ENCODE measurements at places on chromosomes 5 and 9.

DNA sequence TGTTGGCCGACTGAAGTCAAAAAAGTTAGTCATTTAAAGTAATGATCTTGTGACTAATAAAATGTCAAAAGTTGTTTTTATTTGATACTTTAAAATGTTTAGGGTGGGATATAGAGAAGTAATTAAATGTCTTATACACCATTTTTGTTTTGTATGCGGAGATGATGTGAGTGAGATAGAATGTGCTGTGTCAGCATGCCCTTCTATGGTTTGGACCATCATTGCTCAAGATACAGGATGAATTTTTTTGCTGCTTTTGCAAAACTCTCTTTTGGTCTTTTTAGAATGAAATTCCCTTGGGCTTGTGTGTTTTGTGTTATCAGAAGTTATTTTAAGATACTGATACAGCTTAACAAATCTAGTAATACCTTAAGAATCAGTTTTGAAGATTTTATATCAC, 12.5 kb downstream of the SRFBP1 start:
- DNase-seq: no peak

DNA sequence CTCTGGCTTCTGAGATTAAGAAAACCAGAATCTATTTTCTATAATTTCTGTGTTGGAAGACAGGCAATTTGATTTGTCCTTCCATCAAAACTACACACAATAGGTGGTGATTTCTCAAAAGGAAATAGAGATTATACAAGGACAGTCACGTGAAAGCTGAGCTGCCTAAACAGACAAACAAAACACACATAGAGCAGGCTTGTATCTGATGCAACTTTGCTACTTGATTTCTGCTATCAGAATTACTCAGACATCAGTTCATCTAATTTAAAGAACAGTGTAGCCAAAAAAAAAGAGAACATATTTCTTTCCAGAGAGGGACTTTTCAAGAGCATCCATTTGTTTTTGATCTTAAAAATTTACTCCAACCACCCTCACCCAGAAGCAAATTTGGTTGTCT, 2128.3 kb upstream of the C9orf72 start:
- peak; percentile 16 for DNase-seq

GRCh38 chr5:66010476-66010875, 84.1 kb downstream of the ERBIN start:
- DNase-seq: no peak

- no peak for DNase-seq
Observed at GRCh38 chr9:3768712-3769457, 243.1 kb upstream of the RFX3 start.

DNA sequence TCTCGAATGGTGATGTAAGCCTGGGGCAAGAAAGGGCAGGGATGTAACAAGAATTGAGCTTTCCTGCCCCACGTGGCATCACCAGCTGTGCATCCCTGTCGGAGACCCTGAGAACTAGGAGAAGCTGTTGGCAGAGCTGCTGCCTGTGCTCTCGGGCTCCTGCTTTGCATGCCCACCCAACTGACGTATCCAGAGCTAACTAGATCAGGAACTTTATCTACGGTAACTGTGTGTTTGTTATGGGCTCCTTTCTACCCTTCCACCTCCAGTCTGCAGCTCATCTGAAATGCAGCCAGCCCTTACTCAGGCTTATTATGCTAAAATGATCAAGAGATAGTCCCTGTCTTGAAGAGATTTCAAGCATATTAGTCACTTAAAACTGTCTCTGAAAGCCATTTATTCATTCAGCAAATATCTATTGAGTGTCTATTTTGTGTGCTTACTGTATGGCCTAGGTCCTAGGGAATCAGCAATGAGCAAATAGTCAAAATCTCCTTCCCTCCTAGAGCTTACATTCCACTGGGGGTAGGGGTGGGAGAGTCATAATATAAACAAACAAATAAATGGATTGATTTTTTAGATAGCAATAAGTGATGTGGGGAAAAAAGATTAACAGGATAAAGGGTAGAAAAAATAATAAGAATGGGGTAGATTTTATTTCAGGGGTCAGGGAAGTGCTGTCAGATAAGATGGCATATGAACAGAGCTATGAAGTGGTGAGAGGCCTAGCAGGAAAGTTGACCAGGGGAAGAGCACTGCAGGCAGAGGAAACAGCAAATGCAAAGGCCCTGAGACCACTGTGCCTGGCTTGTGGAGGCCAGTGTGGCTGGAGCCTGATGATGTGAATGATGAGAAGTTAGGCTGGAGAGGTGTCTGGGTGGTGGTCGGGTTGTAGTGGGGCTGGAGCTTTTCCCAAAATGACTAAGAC, 118.2 kb downstream of the GALNT10 start:
- DNase-seq: no peak

DNA sequence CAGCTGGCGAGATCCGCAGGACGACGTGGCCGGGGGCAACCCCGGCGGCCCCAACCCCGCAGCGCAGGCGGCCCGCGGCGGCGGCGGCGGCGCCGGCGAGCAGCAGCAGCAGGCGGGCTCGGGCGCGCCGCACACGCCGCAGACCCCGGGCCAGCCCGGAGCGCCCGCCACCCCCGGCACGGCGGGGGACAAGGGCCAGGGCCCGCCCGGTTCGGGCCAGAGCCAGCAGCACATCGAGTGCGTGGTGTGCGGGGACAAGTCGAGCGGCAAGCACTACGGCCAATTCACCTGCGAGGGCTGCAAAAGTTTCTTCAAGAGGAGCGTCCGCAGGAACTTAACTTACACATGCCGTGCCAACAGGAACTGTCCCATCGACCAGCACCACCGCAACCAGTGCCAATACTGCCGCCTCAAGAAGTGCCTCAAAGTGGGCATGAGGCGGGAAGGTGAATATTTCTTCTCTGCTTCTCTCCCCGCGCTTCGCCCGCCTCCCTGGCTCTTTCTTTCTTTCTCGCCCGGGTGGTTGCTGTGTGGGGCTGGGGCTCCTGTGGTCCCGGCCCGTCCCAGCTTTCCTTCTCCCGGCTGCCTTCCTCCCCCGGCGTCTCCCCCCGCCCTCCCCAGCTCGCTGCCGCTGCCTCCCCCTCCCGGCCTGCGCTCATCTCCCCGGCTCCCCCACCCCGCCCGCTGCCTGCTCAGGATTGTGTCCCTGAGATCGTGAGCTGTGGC, 2.2 kb downstream of the NR2F1 start:
- no peak for DNase-seq

DNA sequence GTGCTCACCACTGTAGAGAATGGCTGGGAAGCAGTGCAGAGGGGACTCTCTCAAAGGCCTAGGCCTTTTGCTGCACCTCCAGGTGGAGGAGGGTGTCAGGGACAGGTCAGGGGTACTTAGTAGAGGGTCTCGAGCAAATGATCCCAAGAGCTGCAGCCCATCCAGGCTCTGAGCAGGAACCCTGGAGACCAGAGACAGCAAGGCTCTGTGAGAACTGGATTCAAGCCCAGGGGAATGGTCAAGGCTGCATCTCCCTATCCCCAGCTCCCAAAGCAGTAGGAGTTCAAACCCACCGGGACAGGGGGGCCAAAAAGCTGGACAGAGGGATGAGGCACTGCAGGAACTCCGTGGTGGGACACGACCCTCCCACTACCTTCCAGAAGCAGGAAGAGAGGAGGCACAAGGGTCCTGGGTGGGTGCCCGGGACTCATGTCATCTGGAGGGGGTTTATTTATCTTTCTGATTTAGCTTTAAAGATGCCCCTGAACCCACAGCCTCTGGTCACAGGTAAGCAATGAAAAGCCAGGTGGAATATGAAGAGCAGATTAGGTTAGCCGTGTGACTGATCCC, 124.8 kb downstream of the MVB12B start:
- no peak for DNase-seq

DNA sequence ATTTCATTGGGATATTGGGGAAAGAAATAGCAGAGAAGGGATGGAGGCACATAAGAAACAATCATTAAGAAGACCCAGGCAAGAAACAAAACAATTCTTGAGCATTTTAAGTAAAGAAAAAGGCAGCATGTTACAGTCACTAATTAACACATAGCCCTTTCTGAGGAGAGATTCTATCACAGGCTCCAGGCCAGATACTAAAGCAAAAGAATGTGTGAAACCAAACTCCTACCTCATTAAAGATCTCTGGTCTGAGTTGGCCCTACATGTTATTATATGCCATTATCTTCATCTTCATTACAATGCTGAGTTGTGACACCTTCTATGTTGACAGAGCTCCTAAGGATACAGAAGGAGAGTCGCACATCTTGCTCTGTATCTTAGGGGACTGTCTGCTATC, 37.5 kb downstream of the DAP start:
- no peak for DNase-seq

DNA sequence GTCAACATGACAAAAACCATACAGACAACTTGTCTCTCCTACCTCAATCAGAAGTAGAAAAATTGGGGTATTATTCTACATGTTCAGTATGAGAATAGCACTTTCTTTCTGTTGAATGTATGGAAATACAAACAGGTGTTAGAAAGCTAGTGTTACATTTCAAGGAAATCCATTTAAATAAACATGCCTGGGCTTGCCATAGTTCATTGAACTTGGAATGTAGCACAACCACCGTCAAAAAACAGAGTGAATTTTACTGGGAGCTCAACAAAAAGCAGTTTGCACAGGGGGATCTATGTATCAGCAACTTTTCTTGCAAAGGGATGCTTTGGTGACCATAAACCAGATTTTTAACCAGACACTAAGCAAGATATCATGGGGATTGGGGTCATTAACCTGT, 307.9 kb upstream of the SMARCA2 start:
- DNase-seq: peak; percentile 7

GRCh38 chr5:164376843-164377242, 871.4 kb downstream of the MAT2B start:
- no peak for DNase-seq

GRCh38 chr5:122182491-122182921, 53.2 kb downstream of the ZNF474 start:
- DNase-seq: peak; percentile 81

- DNase-seq: no peak
Observed at GRCh38 chr9:8391132-8391531, 591.6 kb upstream of the DMAC1 start.

GRCh38 chr9:95667789-95668188, 151.0 kb upstream of the PTCH1 start:
- peak; percentile 83 for DNase-seq

DNA sequence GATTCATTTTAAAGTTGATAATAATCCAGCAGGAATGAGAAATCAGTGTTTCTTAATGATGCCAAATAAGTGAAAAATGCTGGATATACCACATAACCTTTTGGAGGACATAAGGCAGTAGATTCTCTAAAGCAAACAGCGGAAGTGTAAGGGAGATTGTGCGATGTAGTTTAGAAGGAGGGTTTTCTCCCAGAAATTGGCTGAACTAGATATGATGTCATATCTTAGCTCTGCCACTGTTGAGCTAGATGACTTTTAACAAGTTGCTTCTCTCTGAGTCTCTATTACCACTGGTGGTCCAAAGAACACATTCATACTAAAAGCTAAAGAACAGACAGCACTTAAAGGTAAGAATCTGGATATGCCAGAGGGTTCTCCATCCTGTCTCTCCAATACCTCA, 107.0 kb downstream of the NR6A1 start:
- no peak for DNase-seq

GRCh38 chr5:1445313-1445688, at the start of gene SLC6A3:
SLC6A3 (minus strand) TSS chr5:1445440; CDS start chr5:1443197, 2,243 bp downstream.
- DNase-seq: peak; percentile 87

GRCh38 chr5:42949348-42950115, 90.6 kb downstream of the ANXA2R start:
- no peak for DNase-seq

DNA sequence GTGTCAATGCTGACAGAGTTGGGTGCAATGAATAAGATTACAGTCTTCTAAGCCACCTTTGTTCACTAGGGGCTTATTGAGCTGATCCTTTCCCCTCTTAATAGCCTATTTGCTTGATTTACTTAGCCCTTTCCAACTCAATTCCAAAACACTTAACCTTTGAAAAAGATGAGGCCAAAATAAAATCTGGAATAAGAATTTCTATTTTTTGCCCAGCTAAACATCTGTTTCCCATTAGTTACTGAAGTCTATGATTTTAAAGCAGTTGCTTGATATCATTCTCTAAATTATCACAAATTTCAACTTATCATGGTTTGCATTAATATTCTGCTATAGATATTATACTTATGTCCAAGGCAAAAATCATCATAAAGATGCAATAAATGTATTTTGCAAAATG, 1272.0 kb upstream of the ACO1 start:
- DNase-seq: no peak

DNA sequence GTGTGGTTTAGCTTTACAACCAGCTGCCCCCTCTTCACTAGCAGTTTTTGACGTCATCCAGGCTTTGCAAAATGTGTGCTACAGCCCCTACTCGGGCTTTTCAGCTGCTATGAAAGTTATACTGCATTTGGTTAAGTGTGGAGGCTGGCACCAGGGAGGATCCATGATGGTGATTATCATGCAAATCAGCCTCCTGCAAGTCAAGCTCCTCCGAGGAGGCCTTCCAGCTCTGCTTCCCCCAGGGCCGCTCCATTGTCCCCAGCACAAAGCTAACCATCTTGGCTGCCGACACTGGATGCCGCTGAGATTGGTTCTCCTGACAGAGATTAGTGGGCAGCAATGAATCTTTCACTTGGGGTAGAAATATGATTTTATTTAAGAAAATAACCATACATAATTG, 159.6 kb downstream of the NR2F1-AS1 start:
- peak; percentile 28 for DNase-seq

DNA sequence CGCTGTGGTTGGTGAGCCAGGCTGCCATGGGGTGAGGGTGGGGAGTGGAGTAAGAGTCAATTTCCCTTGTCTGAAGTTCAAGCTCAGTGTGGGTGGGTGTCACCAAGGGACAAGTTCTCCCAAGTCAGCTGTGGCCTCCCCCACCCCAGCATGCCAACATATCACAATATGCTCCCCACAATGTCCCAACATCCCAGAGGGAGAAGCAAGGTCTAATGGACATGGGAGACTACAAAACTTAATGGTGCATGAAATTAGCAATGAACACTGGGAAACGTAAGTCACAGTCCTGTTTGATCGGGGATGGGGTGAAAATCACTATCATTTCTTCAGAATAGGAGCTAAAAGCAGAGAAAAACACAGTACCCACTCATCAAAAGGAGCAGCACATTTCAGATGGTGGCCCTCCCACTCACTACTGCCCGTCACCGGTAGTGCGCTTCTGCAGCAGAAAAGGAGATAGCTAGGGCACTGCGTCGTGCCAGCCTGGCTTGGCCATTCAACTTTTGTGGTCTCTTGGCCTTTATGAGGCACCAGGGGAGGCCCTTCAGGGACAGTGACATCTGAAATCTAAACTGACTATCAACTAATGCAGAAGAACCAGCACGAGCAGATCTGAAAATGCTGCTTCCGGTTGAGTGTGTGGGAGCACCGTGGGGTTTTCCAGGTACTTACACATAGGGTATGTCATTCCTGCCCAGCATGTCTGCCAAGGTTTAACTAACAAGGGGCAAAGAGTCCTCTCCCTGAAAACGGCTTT, 20.5 kb upstream of the NDFIP1 start:
- DNase-seq: peak; percentile 21

Data from NCI-H69 (cell line).